ENCODE measurements at places on chromosomes 16 and 17.

GRCh38 chr16:89870440-89870839 lies 3.0 kb upstream of the TCF25 start:
- DNase-seq = no peak

DNA sequence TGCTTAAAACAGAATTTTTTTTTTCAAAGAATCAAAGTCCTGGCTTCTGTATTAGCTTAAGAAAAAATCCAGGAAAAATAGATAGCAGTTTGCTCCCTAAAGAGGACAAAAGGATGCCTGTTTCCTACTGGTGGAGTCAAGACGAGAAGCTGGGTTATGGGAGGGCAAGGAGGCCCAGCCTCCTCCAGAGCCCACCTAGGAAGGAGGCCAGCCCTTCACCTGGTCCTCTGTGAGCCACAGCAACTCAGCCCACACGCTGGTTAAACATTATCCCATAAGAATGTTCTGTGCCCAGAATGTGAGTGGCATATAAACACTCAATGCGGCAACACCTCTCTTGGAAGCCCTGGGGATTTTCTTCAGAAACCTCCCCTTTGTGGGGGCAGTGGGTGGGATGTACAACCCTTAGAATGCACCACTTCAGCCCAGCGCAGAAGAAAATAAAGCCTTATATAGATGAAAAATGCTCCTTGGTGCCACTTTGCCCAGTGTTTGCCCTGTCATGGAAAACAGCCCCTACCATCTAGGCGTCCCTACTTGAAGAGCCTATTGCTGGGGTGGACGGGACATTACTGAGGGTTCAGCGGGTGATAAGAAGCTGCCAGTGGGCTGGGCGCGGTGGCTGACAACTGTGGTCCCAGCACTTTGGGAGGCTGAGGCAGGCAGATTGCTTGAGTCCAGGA lies 48.0 kb downstream of the TEKT5 start:
- DNase-seq = no peak

- no peak for DNase-seq
Measured at GRCh38 chr16:31467151-31467773, 4.7 kb upstream of the TGFB1I1 start.

GRCh38 chr17:56536766-56537165 lies 56.7 kb upstream of the NOG start:
- DNase-seq = no peak

Data from stimulated activated CD4-positive, alpha-beta T cell treated with anti-CD3 and anti-CD28 coated beads, Interleukin-2, amount 100 ng/mL, for 24 hours (primary cell).